ENCODE measurements at places on chromosomes 16 and 17.

DNA sequence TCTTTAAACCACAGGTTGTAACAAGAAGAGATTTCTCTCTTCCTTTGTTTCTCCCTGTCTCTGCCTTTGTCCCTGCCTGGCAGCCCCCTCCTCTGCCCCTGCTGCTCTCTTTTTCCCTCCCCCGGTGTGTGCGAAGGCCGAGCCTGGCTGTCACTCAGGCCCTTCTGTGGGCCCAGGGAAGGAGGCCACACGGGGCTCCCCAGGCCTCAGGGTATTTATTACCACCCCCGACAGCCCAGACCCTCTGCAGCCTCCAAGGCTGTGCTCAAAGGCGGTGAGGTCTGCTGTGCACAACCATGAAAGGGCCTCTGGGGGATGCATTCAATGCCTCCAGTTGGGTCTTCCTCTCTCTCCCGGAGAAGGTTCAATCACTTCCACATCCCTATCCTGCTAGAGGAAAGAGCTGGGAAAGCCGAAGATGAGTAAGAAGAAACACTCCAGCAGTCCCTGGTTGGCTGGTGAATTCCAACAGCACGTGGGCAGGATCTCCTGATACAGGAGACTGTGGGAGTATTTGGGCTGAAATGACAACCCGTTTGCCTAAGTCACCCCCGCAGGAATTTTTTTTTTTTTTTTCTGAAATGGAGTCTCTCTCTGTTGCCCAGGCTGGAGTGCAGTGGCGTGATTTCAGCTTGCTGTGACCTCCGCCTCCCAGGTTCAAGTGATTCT, 34.2 kb downstream of the ZNF423 start:
- DNase-seq: no peak

- no peak for DNase-seq
Measured at GRCh38 chr17:16676676-16677268, 13.3 kb upstream of the CCDC144A start.

DNA sequence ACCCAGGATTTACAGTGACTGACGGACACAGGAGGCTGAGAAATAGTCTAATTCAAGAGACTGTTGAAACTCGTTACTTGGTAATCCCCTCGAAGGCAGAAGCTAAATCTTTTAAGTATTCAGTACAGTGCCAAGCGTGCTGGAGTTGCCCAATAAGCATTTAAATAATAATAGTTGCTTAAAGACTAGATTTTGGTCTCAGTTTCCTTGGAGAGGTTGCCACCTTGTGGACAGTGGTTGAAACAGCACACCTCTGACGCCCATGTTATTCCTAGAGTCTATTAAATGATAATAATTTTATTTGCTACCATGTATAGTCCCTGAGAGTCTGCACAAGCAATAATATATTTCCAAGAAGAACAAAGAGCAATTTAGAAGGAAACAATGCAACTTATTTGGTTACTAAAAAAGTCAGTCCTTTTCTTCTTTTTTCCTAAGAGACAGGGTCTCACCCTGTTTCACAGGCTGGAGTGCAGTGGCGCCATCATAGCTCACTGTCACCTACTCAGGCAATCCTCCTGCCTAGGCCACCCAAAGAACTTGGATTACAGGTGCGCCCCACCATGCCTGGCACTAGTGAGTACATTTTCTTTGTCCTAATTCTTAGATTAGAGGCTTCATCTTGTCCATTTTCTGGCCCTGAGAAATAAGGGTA, 138.0 kb upstream of the NUDT7 start:
- no peak for DNase-seq

- no peak for DNase-seq
Measured at GRCh38 chr17:9878786-9879525, 26.1 kb downstream of the RCVRN start.

DNA sequence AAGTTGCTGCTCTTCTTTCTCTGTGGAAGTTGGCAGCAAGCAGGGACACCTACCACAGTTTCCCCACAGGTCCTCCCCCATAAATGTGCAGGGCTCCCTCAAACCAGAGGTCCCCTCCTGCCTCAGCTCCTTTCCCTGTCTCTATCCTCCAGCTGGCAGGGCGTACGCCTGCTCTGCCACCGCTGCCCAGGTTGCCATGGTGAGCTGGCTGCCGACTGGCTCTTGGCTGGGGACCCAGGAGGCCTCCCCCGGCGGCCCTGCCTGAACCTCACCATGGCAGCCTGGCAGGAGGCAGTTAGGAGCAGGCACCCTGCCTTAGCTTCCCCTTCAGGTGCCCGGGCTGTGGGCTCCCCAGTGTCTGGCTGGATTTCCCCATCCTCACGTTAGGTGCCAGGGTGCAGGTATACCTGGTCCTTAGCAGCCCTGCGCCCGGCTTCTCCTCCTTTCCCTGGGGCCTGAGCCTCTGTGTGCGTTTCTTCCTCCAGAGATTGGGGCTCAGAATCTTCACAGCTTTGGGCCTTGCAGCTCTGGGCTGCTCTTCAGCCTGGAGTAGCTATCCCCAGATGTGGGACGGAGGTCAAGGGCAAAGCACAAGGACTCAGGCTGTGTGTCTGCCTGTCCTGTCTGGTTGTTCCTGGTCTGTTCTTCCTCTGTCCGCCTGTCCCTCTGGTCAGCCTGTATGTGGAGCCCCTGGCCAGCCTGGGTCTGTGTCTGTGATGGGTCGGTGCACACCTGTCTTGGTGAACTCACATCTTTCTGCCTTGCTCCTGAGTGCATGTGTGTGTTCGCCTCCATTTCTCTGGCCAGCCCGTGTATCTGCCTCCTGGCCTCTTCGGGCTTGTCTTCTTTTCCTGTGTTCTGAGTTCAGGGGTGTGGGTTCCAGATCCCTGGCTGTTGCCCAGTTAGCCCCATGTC, 15.7 kb downstream of the GJD3 start:
- no peak for DNase-seq

- no peak for DNase-seq
Measured at GRCh38 chr16:56970934-56971767, 9.4 kb downstream of the CETP start.

GRCh38 chr17:19664136-19664820, 15.7 kb downstream of the ALDH3A2 start:
- DNase-seq: no peak

- DNase-seq: no peak
Measured at GRCh38 chr17:71482625-71483024, 638.2 kb upstream of the SOX9 start.

DNA sequence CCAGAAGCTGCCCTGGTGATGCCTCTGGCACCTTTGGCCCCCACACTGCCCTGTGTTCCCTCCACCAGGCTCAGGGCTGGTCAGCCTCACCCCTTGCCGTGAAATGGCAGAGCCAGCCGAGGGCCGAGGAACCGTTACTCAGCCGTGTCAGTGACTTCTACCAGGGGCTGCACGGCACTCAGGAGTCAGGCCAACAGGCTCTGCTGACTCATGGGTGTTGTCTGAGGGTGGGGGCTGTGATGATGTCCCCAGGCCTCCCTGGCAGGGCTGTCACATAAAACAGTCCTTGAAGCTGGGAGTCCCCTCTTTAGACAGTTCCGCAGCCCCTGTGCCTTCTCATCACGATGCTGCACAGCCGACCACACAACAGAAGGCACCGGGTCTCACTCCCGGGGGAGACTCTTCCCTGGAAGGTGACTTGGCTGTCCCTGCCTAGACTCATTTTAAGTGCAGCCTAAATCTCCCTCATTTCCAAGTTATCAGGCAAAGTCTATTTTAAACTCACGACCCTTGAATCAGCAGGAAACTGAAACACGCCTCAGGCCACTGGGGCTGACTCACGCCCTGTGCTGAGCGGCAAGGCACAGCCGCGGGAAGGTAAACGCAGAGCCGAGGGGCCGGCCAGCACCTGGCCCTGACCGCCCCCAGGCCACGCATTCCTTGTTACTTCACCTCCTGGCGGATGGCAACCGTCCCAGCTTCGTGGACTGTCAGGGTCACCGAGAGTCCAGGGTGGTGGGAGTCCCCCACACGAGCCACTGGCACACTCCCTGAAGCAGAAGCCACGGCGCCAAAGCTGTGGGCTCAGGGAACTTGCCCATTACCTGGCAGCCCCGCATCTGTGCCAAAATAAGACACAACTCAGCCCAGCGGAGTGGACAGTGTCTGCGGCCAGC, 102.6 kb downstream of the ZNF778 start:
- peak; percentile 79 for DNase-seq

DNA sequence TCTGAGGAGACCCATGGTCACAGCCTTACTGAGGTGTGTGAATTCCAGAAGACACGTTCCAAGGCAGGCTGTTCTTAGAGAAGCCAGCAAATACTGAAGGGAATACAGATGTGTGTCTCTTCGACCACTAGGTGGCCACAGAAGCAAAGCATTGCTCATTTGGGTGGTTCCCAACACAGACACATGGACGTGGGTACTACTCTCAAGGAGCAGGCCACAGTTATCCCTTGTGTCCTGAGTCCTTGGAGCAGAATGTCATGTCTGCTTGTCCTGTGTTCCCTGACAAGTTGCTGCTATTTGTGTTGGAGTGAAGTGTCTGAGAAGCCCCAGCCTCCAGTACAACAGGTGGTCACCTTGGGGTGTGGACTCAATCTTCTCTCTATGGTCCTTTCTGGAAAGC, 30.3 kb downstream of the HMOX2 start:
- DNase-seq: no peak

DNA sequence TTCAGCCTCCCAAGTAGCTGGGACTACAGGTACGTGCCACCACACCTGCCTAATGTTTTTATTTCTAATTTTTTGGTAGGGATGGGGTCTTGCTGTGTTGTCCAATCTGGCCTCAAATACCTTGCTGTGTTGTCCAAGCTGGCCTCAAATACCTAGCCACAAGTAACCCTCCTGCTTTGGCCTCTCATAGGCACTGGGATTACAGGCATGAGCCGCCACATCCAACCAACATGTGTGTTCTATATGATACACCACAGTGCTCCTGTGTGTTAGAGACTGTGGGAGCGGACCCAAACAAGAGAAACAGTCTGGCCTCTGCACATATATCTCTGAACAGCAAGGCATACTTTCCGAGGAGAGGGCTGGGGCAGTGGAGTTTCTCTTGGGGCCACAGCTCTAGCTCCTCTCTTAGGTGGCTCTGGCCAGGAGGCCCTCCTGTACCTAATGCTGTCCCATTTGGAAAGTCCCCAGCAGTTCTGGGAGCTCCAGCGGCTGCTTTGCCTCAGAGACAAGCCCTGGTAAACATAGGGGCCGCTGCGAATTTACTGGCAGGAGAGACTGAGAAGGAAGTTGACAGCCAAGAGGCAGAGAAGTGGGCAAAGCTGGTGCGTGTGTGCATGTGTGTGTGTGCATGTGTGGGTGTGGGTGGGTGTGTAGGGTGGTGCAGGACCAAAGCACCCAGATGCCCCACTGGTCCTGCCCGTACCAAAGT, 95.0 kb downstream of the RAB11FIP4 start:
- DNase-seq: no peak

- no peak for DNase-seq
Measured at GRCh38 chr16:1991588-1991947, 1.8 kb downstream of the SYNGR3 start.

- no peak for DNase-seq
Measured at GRCh38 chr16:55710466-55710865, 54.7 kb downstream of the SLC6A2 start.

- peak; percentile 30 for DNase-seq
Measured at GRCh38 chr16:69939821-69940585, 11.1 kb upstream of the CLEC18A start.

DNA sequence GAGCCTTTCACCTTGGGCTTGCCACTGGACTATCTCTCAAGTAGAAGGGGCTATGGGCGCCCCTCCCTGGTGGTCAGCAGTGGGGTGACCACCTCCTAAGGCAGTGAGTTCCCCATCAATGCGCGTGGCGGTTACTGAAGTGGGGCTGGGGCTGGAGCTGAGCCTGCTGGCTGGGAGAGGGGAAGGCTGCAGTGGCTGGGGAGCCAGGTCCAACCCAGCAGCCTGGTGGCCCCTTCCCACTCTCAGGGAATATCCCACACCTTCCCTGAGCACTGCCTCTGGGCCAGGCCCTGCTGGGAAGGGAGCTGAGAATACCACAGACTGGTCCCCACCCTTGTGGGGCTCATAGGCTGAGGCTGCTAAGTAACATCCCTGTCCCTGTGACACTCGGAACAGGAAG, 19.8 kb upstream of the MPRIP start:
- no peak for DNase-seq

- DNase-seq: no peak
Measured at GRCh38 chr17:81522491-81523401, 5.4 kb upstream of the FSCN2 start.

- peak; percentile 81 for DNase-seq
Measured at GRCh38 chr17:75404731-75405364, 630 bp downstream of the GRB2 start.

- peak; percentile 50 for DNase-seq
Measured at GRCh38 chr17:77329741-77330531, 189.2 kb downstream of the SEC14L1 start.

GRCh38 chr16:86145669-86146068, 246.7 kb downstream of the IRF8 start:
- no peak for DNase-seq

GRCh38 chr17:41318231-41318630, 2.7 kb upstream of the KRTAP17-1 start:
- no peak for DNase-seq

- no peak for DNase-seq
Measured at GRCh38 chr16:72501739-72502593, 330.0 kb upstream of the PMFBP1 start.

GRCh38 chr16:53692146-53692545, 11.5 kb downstream of the RPGRIP1L start:
- DNase-seq: no peak

- DNase-seq: no peak
Measured at GRCh38 chr17:3512505-3513171, 36.8 kb downstream of the ASPA start.

DNA sequence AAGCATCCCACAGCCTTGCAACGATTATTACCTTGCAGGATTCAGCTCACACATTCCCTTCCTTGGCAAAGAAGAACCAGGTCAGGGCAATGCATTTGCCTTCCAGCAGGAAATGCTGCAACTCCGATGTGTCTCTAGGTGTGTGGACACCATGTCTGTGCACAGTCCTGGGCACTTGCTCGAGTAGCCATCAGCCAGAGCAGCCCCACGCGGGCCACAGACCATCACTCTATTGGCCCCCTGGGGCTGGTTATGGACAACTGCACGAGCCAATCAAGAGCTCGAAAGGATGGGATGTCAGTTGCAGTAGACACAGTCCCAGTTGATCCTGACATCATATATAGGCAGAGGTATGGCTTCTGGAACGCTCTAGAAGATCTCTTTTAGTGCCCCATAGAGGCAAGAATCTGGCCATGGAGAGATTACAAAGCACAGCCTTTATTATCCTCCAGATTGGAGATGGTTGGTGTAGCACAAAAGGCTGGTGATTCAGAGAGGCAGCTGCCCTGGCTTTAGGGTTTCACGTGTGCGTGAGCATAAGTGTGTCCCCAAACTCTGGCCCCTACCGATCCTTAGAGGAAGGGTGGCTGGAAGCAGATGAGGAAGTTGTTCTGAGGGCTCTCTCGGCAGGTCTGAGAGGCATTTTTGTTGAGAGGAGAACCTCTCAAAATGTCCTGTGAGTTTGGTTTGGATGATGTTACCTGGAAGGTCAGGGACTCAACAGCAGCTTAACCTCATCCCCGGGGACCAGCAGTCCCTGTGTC, 403.8 kb downstream of the SEC14L1 start:
- DNase-seq: no peak

DNA sequence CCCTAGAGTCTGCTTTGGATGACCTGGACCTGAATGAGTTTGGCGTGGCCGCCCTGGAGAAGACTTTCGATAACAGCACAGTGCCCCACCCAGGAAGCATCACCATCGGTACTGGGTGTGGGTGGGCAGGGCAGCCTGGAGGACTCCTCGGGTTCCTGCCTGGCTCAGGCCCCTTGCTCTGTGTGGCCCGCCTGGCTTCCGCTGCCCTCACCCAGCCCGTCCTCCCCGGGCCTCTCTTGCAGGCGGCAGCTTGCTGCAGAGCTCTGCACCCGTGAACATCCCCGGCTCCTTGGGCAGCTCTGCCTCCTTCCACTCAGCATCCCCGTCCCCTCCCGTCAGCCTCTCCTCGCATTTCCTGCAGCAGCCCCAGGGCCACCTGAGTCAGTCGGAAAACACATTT, 24.5 kb downstream of the UNC13D start:
- no peak for DNase-seq

All from activated CD8-positive, alpha-beta memory T cell treated with anti-CD3 and anti-CD28 coated beads, Interleukin-2, amount 50 U/mL, for 48 hours (primary cell).